ENCODE measurements at places on chromosomes 7 and 10. TPM values are rescaled to one million over a fixed set of nuclear protein-coding genes. Genes with fewer than 3 reads are reported as not detected.

- H3K4me3 ChIP-seq: no peak overlapping the region
- no peaks in the 10 kb centered on the region for H3K27me3 ChIP-seq
- H3K27ac ChIP-seq: no peak overlapping the region
- H3K36me3 ChIP-seq: no peaks in the 10 kb centered on the region
- H3K4me1 ChIP-seq: no peaks in the 10 kb centered on the region
- no peak for DNase-seq
Measured at GRCh38 chr10:22894714-22895113, 33.1 kb upstream of the ARMC3 start.

Gene OR6V1
- total RNA-seq: not detected

- H3K4me3 ChIP-seq: no peak overlapping the region
- no peak overlapping the region for H3K27ac ChIP-seq
- H3K27me3 ChIP-seq: no peaks in the 10 kb centered on the region
Measured at GRCh38 chr7:112233048-112233697, 26.7 kb downstream of the ZNF277 start.

DNA sequence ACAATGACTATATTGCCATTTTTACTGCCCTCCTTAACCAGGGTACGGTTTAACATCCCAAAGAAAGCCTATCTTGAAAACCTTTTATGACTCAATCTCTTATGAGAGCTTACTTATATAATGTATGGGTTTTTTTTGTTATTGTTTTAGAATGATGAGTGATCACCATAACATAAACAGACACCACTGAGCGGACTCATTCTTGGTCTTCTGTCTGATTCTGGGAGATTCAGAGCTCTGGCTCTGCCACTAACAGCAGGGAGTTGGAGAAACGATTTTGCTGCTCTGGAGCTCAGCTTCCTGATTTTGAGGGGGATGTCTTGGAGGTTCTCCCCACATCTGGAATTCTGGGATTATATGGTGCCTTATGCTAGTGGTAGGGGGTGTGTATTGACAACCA lies 244.1 kb downstream of the FRMD4A start:
- no peak overlapping the region for H3K27ac ChIP-seq
- no peaks in the 10 kb centered on the region for H3K27me3 ChIP-seq
- H3K36me3 ChIP-seq: no peaks in the 10 kb centered on the region
- DNase-seq: no peak
- H3K4me1 ChIP-seq: no peaks in the 10 kb centered on the region
- H3K4me3 ChIP-seq: no peak overlapping the region

DNA sequence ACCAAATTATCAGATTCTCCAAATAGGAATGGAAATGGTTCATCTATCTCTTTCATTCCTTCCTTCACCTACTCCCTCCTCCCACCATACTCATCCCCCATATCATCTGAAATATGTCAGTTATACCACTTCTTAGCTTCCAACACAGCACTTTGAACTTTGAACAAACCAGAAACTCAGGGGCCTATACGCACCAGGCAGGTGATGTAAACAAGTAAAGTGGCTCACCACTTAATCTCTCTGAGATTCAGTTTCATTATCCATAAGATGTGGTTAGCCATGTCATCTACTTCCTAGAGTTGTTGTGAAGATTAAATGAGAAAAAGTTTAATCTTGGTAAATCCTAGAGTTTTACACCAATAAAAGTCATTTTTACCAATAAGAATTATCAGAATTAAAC lies 65.9 kb upstream of the LRRN3 start:
- no peak overlapping the region for H3K4me3 ChIP-seq
- DNase-seq: no peak

DNA sequence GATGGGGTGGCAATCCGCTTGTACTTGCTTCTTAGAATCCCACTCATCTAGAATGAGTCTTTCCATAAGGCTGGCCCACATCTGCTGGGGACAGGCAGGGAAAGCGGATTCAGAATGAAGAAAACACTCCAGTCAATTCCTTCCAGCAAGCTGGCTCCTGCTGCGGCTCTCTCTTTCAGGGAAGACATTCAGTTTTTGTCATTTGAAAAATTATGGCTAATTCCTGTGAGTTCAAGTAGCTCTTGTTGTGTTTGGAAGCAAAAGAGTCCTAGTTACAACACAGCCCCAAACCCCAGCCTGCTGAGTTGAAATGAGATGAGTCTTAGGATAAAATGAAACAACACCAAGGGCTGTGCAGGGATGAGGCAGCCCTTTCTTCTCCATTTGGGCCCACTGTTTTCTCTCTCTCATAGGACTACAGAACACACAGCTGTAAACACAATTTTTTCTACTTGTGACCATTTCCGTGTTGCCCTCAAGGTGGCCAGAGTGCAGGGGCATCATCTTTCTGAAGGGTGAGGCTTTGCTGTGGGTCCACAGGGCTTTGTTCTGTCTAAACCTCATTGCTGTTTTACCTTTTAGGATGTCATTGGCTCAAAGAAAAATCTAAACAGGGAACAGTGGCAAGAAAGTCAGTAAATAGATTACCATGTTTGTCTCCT lies 90.8 kb upstream of the EEPD1 start:
- H3K27ac ChIP-seq: no peak overlapping the region
- H3K36me3 ChIP-seq: no peaks in the 10 kb centered on the region
- peaks cover 9% of the 10 kb centered on the region for H3K4me1 ChIP-seq
- DNase-seq: no peak
- no peaks in the 10 kb centered on the region for H3K27me3 ChIP-seq
- no peak overlapping the region for H3K4me3 ChIP-seq

Gene ANKRD61
- total RNA-seq: not detected

Gene C7orf57
- not detected for total RNA-seq

GRCh38 chr7:112162142-112162766 lies 43.9 kb downstream of the DOCK4 start:
- no peak overlapping the region for H3K4me3 ChIP-seq
- no peak overlapping the region for H3K27ac ChIP-seq
- H3K4me1 ChIP-seq: no peaks in the 10 kb centered on the region

DNA sequence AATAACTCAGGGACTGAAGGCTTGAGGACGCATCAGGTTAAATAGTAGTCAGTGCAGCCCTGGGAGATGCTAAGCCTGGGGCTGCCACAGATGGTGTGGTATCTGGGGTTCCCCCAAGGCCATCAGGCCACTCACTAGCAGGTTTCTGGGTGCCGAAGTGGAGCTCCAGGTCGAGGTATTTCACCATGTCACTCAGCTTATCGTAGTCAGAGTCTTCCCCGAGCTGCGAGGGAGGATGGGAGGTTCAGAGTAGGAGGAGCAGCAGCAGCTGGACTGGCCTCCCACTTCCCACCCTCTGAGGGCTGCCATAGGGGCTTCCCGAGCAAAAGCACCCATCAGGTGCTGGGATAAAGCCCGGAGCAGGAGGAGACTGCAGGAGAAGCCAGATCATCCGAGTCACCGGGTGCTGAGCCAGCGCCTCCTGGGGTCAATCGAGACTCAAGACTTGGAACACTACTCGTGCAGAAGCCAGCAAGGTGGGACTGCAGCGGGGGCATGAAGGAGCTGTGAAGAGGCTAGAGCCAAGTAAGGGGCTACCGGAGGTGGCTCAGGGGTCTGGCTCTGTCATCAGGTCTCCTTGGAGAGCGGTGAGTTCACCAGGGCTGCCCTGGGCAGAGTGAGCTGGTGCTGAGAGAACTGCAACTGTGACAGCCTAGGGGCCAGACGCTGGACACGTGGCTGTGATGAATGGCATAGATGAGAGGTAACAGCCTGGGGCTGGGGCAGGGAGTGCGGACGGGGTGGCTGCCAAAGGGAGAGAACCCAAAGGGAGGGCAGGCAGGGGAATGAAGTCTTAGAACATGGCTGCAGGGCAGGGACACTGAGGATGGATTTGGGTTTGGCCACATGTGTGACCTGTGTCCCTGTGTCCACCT lies 45.3 kb downstream of the GRID2IP start:
- no peak for DNase-seq
- H3K27me3 ChIP-seq: no peaks in the 10 kb centered on the region
- no peak overlapping the region for H3K4me3 ChIP-seq

DNA sequence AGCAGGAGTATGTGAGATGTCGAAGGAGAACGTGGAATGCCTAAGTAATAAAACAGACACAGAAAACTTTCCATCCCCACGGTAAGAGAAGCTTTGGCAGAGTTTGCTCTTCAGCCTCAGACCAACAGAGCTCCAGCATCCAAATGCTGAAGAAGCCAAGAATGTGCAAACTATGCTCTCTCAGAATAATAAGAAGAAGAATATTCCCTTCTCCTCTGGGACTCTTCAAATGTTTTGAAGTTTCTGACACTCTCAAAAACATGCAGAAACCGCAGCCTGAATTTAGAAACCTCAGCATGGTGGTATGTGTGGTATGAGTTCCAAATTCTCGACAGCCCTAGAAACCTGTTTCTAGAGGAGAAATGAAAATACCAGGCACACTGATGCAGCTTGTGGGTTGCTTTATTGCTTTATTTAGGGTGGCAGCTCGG lies 113.3 kb downstream of the KCNMA1 start:
- no peaks in the 10 kb centered on the region for H3K27me3 ChIP-seq
- no peak overlapping the region for H3K4me3 ChIP-seq
- no peak for DNase-seq
- H3K36me3 ChIP-seq: no peaks in the 10 kb centered on the region
- no peaks in the 10 kb centered on the region for H3K4me1 ChIP-seq
- no peak overlapping the region for H3K27ac ChIP-seq

Gene OPN4
- total RNA-seq: not detected

DNA sequence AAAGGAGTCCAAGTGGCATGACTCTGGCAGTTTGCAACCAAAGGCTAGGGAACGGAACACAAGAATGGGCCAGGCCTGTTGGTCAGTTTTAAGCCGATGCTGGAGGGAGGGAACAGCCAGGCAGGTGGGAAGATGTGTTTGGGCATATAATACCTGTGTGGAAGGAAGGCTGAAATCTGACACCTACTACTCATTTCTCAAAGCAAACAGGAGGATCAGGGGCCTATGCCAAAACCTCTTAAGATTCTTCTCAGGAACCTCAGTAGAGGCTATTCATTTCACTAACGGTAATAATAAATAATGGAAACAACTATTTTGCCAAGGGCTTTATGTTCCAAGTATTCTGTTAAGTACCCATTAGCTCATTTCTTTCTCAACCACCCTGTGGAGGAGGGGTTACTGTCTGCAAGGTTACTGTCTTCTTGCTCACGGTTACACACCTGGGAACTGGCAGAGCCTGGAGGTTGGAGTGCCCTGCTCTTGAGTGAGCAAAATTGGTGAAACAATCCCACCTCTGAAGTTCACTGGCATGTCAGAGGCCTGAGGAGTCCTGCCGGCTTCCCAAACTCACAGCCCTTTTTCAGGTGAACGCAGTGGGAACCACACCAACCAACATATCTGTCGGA lies 35.5 kb downstream of the GOT1 start:
- no peaks in the 10 kb centered on the region for H3K27me3 ChIP-seq
- H3K4me1 ChIP-seq: no peaks in the 10 kb centered on the region
- DNase-seq: no peak
- H3K4me3 ChIP-seq: no peak overlapping the region

Gene C7orf33
- total RNA-seq: not detected

DNA sequence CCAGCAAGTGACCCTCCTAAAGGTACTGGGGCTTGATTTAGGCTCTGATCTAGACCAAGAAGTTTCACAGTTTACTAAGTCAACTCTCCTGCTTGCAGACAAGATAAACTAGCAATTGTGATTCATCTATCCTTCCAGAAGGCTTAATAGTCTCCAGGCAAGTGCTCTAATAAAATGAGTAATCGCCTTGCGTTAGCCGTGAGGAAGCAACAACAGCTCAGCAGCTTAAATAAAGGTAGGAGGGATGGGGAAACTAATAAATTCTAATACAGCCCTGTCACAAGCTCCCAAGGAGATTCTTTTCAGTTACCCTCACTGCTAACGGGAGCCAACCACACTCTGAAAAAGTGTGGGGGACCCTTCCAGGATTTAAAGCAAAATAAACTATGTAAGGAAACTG lies 48.4 kb downstream of the FRMD4A start:
- DNase-seq: no peak
- no peak overlapping the region for H3K27ac ChIP-seq
- H3K27me3 ChIP-seq: no peaks in the 10 kb centered on the region
- H3K36me3 ChIP-seq: no peaks in the 10 kb centered on the region
- no peaks in the 10 kb centered on the region for H3K4me1 ChIP-seq
- no peak overlapping the region for H3K4me3 ChIP-seq

- H3K4me3 ChIP-seq: no peak overlapping the region
- no peak overlapping the region for H3K27ac ChIP-seq
- no peaks in the 10 kb centered on the region for H3K36me3 ChIP-seq
- H3K27me3 ChIP-seq: peaks cover 8% of the 10 kb centered on the region
Measured at GRCh38 chr7:30688718-30689221, 6.5 kb upstream of the CRHR2 start.

Gene NAT16
- total RNA-seq: not detected

GRCh38 chr10:59832506-59832905 lies 73.8 kb downstream of the CCDC6 start:
- H3K4me1 ChIP-seq: peaks cover 38% of the 10 kb centered on the region
- no peak overlapping the region for H3K4me3 ChIP-seq
- H3K36me3 ChIP-seq: peaks cover 6% of the 10 kb centered on the region
- H3K27ac ChIP-seq: no peak overlapping the region

Gene LRRC4
- not detected for total RNA-seq

- no peak for DNase-seq
- no peaks in the 10 kb centered on the region for H3K36me3 ChIP-seq
- no peak overlapping the region for H3K27ac ChIP-seq
Measured at GRCh38 chr10:119633538-119634218, 17.5 kb upstream of the BAG3 start.

DNA sequence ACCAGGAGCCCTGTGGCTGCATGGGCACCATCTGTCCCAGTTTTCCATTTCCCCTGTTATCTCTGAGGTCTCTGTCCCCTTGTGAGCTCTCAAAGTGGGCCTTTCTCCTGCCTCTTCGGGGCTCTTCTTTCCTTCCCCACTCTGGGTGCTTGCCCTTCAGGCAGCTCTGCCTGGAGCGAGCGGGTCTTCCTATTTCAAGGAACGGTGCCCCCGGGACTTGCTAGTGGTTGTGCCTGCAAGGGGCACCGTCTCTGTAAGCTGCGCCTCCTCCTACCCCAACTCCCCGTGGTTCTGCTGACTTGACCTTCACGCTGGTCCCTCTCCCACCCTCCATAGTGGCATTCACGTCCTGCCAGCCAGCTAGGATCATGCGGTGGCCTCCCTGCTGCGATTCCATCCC lies 110.1 kb downstream of the DOCK1 start:
- no peaks in the 10 kb centered on the region for H3K27me3 ChIP-seq
- no peak for DNase-seq
- H3K4me3 ChIP-seq: no peak overlapping the region
- H3K27ac ChIP-seq: no peak overlapping the region
- no peaks in the 10 kb centered on the region for H3K36me3 ChIP-seq
- no peaks in the 10 kb centered on the region for H3K4me1 ChIP-seq

DNA sequence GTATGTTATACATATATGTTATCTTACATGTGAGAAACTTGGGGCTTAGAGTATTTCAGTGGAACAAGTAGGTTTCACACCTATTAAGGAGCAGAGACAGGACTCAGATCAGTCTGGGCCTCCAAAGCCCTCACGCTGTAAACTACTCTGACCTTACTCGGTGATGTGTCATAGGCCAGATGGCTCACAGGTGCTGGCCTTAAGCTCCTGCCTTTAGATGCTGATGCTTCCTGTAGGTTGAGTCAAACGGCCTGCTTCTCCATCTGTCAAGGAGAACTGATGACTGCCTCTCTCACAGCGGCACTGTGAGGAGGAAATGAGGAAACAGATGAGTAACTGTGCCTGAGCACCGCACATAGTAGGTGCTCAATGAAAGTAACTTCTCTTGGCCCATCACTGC lies 312.6 kb upstream of the COBL start:
- H3K4me1 ChIP-seq: no peaks in the 10 kb centered on the region
- no peaks in the 10 kb centered on the region for H3K36me3 ChIP-seq
- no peak overlapping the region for H3K27ac ChIP-seq
- no peaks in the 10 kb centered on the region for H3K27me3 ChIP-seq
